ENCODE measurements at places on chromosomes 13 and 19.
A peak's percentile ranks its signal among the peaks of the same experiment; 100 is the strongest.

DNA sequence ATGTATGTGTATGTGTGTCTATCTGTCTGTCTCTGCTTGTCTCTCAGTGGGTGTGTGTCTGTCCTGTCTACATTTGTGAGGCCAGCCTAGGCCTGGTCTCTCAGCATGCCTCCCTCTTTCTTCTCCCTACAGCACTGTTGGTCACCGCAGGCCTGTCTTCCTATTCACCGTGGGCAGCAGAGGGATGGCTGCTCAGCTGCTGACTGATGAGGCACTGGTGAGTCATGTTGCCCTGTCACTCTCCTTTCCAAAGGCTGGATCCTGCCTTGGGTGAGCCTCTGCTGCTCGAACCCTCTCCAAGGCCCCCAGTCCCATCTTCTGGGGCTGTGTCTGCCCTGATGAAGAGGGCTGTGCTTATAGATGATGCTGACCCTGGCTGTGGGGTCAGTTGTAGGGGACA is 6.3 kb downstream of the ZNF71 start:
- DNase-seq: no peak

GRCh38 chr19:18893587-18894253 is 2.2 kb downstream of the CERS1 start:
- no peak for DNase-seq

- DNase-seq: no peak
These were observed 329.5 kb downstream of the KCNRG start for GRCh38 chr13:50344717-50345116.

GRCh38 chr13:48590141-48590901 is 57.4 kb upstream of the RCBTB2 start:
- no peak for DNase-seq

DNA sequence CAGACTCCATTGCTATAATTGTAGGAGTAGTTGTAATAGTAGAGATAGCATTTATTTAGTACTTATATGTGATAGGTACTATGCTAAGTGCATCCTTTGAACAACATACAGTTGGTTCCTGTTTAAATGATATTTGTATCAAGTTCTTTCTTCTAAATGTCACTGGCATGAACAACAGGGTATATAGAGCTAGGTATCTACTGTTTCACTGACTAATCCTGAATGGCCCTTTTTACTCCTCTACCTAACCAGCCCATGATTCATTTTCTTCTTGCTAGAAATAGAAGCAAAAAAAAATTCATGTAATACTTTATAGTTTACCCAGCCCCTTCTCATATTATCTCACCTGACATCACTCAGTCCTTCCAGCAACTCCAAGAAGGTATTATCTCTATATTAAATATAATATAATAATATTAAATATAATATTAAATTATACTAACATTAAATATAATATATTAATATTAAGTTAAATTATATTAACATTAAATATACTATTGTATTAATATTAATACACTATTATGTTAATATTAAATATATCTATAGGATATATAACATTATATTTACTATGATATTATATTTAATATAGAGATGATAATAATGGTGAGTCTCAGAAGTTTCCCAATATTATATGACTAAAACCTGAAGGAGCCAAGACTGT is 74.2 kb downstream of the FRY start:
- DNase-seq: no peak

GRCh38 chr19:44755219-44755618 is 6.7 kb downstream of the BCL3 start:
- DNase-seq: no peak

DNA sequence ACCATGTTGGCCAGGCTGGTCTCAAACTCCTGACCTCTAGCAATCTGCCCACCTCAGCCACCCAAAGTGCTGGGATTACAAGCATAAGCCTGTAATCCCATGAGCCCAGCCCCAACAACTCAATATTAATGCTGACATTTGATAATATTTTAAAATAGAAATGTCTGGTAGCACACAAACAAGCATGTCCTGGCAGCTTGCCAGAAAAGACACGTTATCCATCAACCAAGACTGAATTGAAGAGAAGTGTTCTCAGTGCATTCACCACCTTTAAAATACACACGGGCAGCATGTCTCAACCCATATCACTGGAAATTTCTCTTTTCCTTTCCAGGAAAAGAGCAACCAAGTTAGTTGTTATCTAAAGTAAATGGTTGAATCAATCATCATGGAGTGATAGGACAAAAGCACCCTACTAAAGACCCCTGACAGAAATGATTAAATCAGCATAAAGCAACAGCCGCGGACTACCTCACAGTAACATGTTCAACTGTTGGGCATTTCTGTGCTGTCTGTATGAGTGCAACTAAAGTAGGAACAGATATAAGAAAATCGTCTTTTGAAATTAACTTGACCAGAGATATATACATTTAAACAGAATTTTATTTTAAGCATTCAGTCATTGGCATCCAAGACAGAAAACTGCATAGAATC is 25.0 kb downstream of the LHFPL6 start:
- no peak for DNase-seq

GRCh38 chr13:85615031-85615430 is 184.2 kb downstream of the SLITRK6 start:
- no peak for DNase-seq

- DNase-seq: no peak
These were observed 16.6 kb downstream of the POU4F1 start for GRCh38 chr13:78586706-78587105.

GRCh38 chr13:95319551-95320274 is 18.5 kb upstream of the ABCC4 start:
- no peak for DNase-seq

DNA sequence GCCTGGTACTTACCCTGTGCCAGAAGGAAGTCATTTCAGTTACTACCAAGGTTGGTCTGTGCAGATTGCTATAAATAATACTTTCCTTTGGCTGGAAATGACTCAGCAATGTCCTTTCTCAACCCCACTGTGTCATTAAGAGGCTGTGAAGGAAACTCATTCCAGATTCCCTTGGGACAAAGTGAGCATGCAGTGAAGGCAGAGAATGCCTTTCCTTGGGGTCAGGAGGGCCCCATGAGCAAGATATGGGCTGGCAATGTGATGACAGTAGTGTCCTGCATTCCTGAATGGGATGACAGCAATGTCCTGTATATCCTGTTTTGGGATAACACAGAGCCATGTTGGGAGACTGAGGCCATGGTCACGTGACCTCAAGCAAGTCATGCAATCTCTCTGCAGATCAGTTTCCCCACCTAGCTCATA is 213.1 kb upstream of the TMTC4 start:
- no peak for DNase-seq

DNA sequence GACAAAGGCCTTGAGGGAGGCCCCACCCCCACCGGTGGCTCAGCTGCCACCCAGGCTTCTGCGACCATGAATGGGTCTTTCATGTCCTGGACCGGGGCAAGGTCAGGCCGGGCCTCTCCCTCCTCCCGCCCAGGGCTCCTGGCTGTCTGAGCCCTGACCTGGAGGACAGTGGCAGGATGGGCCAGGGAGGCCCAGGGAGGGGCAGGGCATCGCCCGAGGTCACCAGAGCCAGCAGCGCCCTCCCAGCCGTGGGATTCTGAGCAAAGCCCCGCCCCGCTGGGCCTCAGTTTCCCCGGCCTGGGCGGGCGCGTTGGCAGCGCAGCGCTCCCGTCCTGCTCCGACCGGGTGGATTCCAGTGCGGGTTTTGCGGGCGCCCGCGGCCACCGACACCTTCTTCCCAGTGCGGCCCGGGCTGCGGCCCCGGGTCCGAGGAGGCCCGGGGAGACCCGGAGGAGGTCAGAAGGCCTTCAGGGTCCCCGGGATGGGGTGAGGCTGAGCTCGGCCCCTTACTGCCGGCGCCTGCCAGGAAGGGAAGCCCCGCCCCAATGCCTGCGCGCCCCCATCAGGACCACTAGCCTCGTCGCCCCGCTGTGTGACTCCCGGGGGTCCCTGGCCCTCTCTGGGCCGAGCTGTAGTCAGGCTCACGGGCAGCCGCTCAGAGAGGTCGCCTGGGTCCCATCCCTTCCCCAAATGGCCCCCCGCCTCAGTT is 24.6 kb upstream of the SEMA6B start:
- DNase-seq: no peak

- peak; percentile 77 for DNase-seq
These were observed 12.4 kb downstream of the PRKD2 start for GRCh38 chr19:46704379-46705076.

DNA sequence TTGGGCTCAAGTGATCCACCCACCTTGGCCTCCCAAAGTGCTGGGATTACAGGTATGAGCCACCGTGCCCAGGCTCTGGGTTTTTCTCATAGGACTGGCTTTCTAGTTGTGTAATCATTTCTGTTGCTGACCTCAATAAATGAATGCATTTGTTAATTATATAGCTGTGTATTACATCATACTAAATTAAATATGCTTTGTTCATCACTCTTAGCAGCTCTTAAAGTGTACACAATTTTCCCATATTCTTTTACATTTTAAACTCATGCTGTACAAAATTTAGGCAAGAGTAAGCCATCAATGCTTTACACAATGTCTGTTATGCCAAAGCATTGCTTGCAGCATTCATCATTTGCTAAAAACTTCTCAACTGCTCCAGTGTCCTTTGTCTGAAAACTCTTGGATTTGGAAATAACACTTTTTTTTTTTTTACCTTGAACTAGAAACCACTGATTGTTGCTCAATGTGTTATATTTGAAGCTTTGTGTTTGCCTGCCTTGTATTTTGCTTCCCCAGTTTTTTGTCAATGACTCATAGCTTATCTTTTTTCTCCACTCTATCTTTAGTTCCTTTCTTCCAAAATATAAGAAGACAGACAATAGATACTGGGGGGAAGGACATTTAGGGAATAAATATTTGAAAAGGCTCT is 31.4 kb downstream of the CCDC122 start:
- no peak for DNase-seq

DNA sequence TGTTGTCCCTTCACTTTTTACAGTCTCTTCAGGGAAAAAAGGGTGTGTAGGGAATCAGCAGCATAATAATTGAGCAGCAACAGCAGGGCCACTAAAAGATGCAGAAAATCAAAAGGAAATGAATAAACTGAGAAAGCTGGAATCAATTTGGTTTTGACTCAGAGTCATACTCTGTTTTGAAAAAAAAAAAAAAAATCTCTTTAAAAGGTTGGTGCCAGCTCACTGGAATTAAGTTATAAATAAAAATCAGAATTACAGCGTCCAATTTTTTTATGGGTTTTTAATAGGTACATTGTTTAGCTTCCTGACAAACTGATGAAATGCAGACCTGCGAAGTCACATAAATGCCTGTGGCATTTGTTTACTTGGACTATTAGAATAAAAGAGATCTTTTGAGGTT is 231.9 kb downstream of the COG6 start:
- no peak for DNase-seq

- DNase-seq: no peak
These were observed 69.9 kb downstream of the SLAIN1 start for GRCh38 chr13:77767413-77767812.

DNA sequence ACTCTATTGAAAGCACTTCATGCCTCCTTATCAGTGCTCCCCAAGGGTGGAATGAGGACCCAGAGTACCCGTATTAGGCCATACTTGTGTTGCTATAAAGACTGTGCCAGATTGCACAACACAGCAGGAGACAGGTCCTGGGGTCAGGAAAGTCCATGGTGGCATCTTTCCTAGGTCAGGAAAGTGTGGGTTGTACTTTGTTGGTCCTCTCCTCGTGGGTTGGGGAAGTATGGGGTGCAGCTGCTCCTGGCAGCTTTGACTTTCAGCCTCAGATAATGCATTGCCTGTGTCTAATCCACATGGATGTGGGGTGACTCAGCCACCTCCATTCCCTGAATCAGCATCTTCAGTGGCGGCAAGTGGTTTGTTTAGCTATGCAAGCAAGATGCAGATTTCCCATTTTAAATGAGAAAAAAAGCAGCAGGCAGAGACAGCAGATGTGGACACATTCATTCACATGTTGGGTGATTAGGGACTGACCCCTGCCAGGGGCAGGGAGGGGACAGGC is 8.4 kb upstream of the CYP2B6 start:
- no peak for DNase-seq

- DNase-seq: no peak
These were observed 575.1 kb downstream of the SLITRK5 start for GRCh38 chr13:88246239-88246638.

DNA sequence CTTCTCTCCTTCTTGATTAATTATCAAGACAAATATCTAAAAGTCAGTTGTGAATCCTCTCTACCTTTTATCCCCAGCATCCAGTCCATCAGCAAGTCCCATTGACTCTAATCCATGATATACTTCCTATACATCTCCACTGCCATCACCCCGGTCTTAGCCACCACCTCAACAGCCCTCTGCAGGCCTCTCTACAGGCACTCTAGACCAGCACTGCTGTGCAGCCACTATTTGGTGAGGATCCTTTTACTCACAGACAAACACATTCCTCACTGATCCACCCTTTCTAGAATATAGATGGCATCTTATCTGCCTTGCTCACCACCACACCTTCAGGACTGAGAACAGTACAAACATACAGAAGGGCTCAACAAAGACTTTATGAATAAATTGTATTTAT is 221.7 kb downstream of the RFC3 start:
- DNase-seq: no peak

DNA sequence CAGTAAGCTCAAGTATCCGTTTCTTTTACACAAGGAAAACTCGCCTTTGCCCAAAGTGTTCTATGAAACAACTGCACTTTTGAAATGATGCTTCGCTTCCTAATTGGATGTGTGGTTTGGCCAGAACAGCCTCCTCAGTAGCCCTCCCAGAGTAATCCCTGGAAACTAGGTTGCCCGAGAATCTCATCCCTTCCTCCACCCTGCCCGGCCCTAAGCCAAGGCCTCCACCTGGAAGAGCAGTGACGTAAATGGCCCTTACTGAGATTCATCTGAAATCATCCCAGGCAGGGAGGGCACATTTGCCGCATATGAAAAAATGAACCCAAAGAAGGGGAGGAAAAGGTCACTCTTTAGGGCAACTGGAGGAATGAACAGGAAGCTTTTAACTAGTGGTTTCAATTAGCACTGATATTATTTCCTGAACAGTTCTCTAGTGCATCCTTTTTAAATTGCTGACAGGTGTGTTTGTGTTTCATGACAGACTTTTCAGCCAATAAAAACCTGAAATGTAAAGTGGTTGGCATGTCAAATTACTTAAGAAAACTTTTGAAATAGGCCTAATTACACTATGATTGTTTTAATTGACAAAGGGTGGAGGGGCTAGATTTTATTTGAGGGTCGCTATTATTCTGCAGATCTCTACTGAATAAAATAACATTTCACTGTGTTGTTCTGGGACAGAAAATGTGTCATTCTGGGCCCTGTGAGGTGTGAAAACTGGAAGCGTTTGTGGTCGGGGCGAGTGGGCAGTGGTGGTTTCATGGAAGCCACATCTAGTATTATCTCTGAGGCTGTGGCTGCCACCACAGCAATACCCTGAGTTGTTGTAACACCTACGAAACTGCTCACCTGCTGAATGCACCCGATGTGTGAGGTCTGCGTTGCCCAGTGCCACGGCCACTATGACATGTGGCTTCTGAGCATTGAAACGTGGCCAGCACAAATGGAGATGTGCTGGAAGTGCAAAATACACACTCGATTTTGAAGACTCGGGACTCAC is 112.1 kb downstream of the ZIC5 start:
- peak; percentile 17 for DNase-seq

DNA sequence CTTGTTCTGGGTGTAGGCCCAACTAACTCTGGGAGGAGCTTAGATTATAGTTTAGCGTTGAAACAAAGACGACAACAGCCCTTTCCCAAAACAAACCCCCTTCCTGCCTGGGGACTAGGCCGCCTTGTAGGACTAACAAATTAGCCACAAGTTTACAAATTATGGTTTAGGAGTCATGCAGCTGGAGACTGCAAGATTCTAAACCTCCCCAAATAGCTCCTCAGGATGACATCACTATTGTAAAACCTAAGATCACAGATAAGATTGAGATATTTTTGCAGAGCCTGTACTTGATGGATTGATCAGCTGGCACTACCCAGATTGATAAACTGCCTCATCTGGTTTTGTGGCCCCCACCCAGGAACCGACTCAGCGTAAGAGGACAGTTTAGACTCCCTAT is 2.3 kb upstream of the SLC25A15 start:
- no peak for DNase-seq
